ENCODE measurements at places on chromosomes 13 and 19.

GRCh38 chr19:5572556-5573286, 5.0 kb upstream of the TINCR start:
- DNase-seq = no peak

GRCh38 chr19:55530996-55531395, 5.9 kb downstream of the SBK2 start:
- no peak for DNase-seq

- no peak for DNase-seq
These were observed 19.5 kb downstream of the NOVA2 start for GRCh38 chr19:45954156-45954555.

DNA sequence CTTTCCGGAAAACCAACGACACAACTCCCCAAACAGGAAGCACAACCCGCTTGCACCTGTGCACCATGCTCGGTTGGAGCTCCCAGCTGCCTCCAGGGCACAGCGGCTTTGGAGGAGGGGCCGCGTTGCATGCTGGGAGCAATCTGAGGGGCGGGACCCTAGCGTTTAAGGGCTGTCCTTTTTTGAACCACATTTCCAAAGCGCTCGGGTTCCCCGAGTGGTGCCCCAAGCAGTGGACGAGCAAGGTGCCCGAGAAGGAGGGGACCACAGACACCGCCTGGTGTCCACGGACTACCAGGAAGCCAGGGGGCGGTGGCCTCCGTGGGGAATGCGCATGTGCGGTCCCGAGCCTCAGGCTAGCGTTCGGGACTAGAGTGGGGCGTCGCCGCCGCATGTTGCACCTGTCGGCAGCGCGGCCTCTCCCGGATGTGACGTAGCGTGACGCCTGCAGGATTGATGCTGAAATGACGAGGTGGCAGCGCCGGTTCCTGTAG, 11.9 kb upstream of the ZNF57 start:
- DNase-seq = no peak

DNA sequence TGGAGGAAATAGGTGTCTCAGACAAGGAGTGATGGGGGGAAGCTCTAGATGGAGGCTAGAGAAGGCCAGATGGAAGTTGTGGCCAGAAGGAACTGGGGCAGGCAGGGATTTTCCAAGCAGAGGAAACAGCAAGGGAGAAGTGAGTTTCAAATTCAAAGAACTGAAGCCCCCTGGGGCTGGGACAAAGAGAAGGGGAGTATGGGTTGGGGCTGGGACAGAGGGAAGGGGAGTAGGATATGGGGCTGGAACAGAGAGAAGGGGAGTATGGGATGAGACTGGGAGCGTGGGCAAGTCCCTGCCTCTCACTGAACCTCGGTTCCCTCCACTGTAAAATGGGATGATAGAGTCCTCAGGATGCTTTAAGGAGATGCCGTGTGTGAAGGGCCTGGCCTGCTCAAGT, 1.9 kb upstream of the GTF2F1 start:
- no peak for DNase-seq

- DNase-seq = no peak
These were observed 399 bp upstream of the SPTBN4 start for GRCh38 chr19:40466219-40466984.

- no peak for DNase-seq
These were observed 20.1 kb downstream of the ZNF763 start for GRCh38 chr19:11984986-11985385.

DNA sequence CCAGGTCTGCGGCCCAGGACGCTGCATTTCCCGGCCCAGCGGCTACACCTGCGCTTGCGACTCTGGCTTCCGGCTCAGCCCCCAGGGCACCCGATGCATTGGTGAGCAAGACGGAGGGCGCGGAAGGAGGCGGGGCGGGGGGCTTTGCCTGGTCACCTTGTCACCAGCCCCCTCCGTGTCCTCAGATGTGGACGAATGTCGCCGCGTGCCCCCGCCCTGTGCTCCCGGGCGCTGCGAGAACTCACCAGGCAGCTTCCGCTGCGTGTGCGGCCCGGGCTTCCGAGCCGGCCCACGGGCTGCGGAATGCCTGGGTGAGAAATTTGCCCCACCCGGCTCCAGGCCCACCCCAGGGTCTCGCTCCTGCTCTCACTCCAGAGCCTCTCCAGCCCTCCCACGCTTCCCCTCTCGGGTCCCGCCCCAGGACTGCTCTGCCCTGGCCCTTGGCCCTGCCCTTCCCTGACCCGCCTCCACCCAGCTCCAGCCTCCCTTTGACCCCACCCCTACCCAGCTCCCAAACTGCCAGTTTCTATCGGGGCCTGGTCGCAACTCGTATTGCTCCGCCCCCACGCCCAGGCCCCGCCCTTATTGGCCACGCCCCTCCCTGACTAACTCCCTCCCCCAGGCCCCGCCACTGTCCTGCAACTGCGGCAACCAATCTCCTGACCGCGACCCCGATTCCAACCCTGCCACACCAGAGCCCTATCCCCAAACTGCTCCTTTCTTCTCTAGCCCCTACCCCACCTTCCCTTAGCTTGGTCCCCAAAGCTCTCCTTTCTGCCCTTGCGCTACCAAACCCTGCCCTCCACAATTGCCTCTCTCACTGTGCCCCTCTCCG, 8.6 kb downstream of the LTBP4 start:
- no peak for DNase-seq

DNA sequence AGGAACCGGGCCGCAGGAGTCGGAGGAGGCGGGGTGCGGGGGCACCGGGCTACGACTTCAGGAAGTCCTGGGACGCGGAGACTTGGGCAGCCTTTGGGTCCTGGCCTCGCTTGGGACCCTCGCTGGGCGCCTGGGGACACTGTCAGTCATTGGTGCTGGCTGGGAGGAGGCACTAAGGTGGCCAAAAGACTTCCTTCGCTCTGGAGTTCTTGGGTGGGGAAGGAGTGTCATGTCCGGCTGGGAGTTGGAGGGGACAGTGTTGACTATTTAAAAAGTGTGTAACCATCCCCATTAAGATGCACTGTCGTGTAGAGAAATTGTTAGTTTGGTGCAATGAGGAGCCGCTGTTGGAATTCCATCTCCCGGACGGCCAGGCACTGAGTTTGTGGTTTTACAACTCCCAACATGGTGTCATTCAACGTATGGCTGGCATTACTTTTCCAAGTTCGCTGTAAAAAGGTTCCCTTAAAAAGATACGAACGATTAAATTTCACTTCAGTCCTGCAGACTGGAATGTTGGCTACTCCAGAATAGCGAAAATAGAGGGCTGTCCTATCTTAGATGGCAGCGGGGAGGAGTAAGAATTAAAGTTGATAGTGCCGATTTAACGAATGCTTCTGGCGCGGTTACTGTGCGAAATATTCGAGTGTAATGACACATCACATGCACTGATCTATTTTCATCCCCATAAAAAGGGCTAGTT, 776 bp downstream of the DNAJC3 start:
- no peak for DNase-seq

- no peak for DNase-seq
These were observed 208.9 kb downstream of the DNAJC15 start for GRCh38 chr13:43232144-43232872.

DNA sequence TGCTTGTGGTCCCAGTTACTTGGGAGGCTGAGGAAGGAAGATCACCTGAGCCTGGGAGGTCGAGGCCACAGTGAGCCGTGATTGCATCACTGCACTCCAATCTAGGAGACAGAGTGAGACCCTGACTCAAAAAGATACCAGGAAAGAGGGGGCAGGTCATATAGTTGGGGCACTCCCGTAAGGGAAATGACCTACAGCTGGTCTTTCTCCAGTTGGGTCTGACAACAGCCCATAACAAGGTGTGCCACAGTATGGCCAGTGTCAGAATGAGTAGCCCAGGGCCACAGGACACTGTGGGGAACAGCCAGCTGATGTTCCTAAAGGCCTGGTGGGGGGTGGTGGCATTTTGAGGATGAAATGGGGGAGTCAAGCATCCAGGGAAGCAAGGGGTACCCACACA, 10.8 kb downstream of the DNMT1 start:
- DNase-seq = no peak

DNA sequence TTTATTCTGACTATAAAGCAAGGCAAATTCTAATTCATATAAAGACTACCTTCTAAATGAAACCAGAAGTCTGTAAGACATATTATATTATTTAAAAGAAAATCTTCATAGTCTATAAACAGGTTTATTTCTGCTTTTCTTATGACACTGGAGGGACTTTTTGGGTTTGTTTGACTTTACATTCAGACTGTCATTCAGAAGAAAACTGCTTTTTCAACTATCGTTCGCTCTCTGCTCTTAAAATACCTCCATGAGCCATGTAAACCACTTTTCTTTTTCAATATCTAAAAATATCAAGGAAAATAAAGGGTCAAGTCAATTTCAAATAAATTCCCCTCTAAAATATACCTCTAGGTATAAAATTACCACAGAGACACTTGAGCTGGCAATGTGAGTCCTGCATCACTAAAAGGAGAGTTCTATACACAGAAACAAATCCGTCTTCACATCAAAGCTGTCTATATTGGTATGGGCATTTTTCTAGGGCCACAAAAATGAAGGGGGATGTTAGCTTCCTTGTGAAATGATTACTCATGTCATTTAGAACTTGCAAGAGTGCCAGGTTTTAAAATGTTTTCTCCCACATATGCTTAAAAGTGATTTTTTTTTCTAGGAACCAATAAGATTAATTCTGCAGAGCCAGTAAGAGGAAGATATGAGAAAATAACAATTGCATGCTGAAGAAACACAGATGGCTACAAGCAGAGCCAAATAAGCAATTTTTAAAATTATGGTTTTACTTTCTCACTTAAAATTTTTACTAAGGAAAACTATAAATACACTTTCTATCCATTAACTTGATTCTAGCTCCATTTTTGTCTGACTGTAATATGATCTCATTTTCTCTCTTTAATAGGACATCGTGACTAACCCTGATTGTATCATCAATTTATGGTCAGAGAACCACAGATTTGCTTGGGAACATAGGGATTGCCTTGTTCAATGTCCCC, 181.8 kb downstream of the TBC1D4 start:
- DNase-seq = peak; percentile 41

GRCh38 chr13:90197722-90198121, 1149.8 kb upstream of the MIR17HG start:
- DNase-seq = peak; percentile 54

DNA sequence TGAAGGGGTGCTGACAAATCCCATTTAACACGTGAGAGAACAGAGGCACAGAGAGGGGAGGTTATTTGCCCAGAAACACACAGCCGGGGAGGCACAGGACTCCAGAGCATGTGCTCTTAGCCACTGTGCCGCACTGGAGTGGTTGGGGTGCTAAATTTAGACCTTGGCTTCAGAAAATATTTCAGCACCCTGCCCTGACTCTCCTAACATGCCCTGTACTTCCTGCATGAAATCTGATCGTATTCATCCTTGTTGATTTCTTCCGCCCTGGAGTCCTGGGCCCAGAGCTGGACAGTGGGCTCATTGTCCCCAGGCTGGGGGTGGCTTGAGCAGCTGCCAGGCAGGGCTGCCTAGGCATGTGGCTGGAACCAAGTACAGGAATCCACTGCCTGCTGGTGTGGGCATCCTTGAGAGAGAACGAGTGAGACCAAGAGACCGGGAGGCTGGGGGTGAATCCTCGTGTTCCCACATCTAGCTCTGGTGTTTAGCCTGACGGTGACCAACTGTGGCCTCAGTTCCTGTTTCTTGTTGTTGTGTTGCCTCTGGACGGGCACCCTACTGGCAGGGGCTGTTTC, 5.3 kb downstream of the SLC27A1 start:
- DNase-seq = no peak

GRCh38 chr13:39918620-39919236, 263.3 kb downstream of the COG6 start:
- DNase-seq = no peak

GRCh38 chr13:73230716-73231115, 171.9 kb downstream of the KLF5 start:
- DNase-seq = no peak

DNA sequence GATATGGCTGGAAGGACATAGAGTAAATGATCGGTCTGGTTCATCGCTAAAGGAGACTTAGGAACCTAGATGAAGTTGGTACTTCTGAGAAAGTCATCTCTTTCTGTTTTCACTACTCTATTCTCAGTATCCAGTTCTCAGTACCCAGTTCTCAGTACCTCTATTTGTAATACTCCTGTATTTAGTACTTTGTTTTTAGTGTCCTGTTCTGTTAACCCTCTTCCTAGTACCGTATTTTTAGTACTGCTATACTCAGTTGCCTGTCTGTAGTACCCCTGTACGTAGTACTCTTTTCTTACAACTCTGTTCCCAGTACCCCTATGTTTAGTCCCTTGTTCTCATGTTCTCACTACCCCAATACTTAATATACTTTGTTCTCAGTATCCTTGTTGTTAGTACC, 1.2 kb downstream of the RFXAP start:
- DNase-seq = no peak

GRCh38 chr13:98484289-98485219, 92.4 kb downstream of the STK24 start:
- peak; percentile 95 for DNase-seq

GRCh38 chr19:18300930-18301717, 19.7 kb upstream of the JUND start:
- DNase-seq = no peak

- no peak for DNase-seq
These were observed 45.4 kb upstream of the MIR17HG start for GRCh38 chr13:91302111-91302510.

GRCh38 chr13:99392470-99393135, 85.4 kb upstream of the GPR183 start:
- DNase-seq = no peak

- no peak for DNase-seq
These were observed 598.0 kb downstream of the EFNB2 start for GRCh38 chr13:105937451-105937850.

GRCh38 chr13:50798923-50799322, 44.6 kb downstream of the DLEU7 start:
- peak; percentile 25 for DNase-seq

GRCh38 chr13:52780092-52780491, 40.5 kb upstream of the CNMD start:
- DNase-seq = no peak

- no peak for DNase-seq
These were observed 3.1 kb downstream of the MAST3 start for GRCh38 chr19:18100710-18101109.

- DNase-seq = no peak
These were observed 87.6 kb upstream of the MLNR start for GRCh38 chr13:49132479-49133002.

GRCh38 chr13:107838588-107839161, 376.7 kb downstream of the LIG4 start:
- no peak for DNase-seq

DNA sequence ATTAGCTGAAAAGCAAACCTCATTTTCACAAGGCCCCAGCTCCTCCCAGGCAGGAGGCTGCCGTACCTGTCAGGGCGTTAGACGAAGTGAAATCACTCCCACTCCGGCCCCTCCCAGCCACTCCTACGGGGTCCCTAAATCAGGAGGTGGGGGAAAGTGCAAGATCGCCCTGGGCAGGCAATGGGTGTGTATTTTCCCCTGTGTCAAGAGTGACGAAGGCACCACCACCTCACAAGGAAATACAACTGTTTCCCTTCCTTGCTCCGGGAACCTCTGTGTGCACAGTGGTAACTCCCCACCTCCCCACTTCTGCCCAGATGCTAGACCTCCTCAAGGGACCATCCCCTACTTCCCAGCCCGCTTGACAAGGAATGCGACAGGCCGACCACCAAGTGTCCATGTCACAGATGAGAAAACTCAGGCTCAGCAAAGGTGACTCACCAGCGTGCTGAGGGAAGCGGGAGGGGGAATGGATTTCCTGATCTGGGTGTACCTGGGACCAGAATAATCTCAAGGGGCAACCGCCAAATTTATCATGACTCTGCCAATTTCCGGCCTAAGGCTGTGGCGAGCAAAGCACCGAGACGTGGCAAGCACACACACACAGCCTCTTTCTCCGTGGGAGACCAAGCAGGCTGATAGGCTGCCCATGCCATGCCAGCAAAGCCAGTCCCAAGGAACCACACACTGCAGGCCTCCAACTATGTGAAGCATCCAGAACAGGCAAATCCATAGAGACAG, 7.3 kb downstream of the PPP6R1 start:
- DNase-seq = peak; percentile 4

Data from skeletal muscle cell (primary cell).